SK-N-DZ (cell line): ENCODE measurements at places on chromosomes 13 and 19.

DNA sequence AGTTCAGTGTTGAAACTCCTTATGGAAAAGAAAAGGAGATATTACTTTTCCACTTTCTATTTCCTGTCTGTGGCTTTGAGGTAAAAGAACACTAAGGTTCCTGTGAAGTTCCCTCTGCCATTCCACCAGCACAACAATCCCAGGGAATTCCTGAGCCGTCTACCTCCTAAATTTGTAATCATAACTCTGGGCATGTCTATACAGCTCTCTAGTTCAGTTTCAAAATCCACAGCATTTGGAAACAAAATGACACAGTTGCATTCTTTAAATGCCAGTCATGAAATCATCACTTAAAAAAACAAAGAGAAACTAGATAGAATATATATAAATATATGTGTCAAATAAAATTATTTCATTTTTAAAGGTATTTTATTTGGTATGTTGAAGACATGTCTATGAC is 9.0 kb upstream of the THSD1 start:
- DNase-seq: no peak

DNA sequence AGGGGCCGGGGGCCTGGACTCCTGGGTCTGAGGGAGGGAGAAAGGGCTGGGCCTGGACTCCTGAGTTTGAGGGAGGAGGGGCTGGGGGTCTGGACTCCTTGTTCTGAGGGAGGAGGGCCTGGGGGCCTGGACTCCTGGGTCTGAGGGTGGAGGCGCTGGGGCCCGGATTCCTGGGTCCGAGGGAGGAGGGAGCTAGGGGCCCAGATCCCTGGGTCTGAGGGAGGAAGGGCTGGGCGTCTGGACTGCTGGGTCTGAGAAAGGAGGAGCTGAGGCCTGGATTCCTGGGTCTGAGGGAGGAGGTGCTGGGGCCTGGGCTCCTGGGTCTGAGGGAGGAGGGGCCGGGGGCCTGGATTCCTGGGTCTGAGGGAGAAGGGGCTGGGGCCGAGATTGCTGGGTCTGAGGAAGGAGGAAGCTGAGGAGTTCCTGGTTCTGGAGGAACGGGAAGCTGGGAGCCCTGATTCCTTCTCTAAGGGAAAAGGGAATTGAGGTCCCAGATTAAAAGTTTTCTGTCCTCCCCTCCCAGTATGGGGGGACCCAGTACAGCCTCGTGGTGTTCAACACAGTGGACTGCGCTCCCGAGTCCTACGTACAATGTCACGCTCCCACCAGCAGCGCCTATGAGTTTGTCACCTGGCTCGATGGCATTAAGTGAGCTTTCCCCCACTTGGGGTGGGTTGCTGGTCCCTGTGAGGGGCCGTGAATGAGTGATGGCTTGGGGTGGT is 721 bp downstream of the MED25 start:
- no peak for DNase-seq

GRCh38 chr13:21948769-21949474 is 278.0 kb downstream of the FGF9 start:
- DNase-seq: no peak

DNA sequence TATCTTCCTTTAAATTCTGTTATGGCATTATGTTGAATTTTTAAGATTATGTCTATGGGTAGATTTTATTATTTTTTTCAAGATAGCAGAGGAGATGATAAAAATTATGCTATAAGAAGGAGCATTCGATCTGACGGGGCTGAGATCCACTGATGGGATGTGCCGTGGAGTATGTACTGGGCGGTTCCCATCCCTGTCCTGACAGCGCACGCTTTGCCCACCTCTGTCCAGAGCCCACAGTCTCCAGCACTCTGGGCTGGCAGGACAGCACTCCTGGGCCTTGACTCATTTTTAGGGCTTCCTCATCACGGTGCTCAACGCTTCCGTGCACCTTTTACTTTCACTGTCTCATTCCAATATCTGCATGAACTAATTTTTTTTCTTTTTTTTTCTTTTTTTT is 235.5 kb downstream of the TEX29 start:
- DNase-seq: no peak

- DNase-seq: peak; percentile 73
Measured at GRCh38 chr19:50695251-50696093, 24.1 kb downstream of the SHANK1 start.

GRCh38 chr13:50152224-50152623 is 137.0 kb downstream of the KCNRG start:
- DNase-seq: no peak

DNA sequence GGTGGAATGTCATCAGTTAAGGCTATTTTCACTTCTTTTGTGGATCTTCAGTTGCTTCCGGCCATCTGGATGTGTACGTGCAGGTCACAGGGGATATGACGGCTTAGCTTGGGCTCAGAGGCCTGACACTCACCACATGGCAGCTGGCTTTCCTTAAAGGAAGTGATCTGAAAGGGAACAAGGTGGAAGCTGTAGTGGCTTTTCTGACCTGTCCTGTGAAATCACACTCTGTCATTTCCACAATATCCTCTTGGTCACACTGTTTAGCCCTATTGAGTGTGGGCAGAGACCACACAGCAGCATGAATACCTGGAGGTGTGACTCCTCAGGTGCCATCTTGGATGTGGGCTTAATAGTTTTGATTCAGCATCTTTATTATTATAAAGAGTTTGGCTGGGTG is 4.5 kb upstream of the BAX start:
- no peak for DNase-seq

DNA sequence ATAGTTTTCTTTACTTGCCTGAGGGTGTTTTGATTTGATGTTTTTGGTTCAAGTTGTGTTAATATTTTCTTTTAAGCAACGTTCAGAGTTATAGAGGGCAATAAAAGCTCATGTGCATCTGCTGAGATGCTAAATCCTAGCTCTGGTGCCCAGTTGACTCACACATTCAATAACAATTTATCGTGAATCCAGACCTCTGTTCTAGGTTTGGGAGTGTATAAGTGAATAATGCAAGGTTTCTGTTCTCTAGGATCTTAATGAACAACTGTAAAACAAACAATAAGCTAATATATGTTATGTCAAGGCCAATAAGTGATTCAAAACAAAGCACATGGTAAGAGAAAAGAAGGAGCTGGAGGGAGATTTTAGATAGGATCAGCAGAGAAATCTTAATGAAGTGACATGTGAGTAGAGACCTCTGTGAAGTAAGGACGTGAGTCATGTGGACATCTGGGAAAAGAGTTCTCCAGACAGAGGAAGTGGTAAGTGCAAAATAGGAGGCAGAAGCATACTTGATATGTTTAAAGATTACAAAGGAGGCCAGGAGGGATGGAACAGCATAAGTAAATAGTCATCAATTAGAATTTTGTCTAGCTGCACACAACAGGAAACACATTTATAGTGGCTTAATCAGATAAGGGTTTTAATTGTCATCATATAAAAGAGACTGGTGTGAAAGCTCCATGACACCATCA is 278.5 kb upstream of the HTR2A start:
- no peak for DNase-seq

DNA sequence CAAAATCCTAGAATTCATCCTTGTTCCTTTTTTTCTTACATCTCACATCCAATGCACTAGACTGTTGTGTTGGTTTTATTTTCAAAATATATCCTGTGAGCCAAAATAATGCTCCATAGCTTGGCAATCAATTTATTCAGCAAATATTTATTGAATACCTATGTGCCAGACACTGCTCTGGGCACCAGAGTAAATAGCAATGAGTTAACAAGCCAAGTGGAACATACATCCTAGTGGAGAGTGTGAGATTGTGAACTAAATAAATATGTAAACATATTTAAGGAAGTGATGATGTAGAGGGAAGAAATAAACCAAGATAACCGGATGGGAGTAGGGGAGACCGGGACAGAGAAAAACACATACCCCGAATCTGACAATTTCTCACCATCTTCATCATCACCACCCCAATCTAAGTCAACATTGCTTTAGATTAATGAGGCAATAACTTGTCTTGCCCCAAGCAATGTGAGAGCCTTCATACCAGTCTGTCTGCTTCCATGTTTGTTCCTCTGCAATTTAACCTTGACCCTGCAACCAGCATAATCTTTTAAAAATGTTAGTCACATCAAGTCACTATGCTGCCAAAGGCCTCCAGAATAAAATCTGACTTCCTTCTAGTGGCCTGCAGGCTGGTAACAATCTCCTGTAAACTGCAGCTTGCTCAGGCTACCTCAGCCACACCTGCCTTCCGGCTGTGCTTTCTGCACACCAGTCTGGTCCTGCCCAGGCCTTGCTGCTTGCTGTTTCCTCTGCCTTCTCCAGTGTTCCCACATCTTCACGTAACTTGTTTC is 199.2 kb downstream of the DLEU7 start:
- DNase-seq: no peak

DNA sequence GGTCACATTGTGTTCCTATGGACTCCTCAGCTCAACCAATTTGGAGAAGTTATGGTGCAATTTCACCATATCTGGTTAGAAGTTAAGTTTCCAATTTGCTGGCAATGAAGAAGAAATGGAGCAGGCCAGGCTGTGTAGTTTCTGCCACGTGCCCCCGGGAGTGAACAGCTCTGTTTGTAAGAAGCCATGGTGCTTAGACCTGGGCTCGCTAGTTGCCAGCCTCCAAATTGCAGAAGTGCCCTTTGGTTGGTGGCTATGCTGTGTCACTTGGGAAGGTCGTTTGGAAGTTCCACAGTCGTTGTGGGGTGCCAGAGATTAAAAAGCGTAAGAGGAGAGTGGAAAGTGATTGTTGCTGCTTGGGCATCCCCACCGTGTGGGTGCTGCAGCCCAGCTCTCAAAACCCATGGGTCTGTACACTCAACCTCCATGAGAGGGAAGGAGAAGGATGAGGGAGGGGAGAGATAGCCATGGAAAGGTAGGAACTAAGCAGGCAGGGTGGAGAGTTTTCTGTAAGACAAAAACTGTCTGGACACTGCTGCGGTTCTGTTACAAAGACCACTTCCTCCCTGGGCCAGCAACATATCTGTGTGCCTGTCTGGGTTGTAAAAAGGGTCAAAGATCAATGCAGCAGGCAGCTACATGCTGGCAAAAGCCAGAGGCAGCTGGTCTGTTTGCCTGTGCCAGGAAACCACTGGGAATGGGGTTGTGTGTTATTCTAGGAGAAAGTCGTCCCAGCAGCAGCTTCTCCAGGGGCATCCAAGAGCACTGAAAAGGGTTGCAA is 10.8 kb downstream of the ALOX5AP start:
- DNase-seq: no peak

DNA sequence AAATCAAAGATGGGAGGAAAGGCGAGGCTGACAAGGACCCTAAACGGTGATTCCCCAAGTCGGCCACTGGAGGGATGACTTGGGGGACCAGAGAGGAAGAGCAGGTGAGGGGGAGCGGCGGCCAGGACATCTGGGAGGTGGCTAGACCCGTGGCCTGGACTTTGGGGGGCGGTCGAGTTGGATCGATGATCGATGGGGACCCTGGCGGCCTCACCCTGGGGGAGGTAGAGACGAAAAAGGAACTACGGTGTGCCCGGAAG is 7.7 kb upstream of the CIRBP start:
- peak; percentile 63 for DNase-seq

DNA sequence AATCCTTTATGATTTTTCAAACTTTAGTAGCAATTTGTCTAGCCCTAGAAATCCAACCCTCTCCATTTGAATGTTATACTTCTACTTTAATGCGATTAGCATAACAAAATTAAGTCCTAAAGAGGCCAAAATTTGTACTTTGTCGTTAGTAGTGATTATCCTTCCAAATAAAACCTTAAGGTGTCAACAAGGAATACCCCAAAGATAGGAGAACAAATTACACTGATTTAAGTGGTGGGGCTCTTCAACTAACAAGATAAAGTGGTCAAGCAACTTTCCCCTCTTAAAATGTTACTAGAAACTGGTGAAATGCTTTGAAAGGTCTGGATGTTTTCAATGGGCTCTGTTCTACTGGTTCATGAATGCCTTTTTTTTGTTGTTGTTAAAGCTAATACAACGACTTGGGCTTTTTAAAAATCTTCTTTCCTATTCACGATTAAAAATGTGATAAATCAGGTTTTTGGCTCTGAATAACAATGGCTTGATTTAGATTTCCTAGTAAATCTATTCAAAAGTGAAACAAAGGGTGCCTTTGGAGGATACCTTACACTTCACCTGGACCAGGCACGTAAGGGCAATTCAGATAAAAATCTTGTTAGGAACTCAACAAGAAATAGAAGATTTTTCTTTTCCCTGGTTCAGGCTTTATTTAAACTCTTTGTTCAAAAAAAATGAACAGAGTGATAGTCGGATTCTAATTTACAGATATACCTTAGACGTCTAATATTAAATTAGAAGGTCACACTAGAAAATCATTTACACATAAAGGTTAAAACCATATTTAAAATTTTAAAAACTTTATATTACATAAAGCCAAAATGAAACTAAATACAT is 3.1 kb downstream of the SOX21 start:
- no peak for DNase-seq

DNA sequence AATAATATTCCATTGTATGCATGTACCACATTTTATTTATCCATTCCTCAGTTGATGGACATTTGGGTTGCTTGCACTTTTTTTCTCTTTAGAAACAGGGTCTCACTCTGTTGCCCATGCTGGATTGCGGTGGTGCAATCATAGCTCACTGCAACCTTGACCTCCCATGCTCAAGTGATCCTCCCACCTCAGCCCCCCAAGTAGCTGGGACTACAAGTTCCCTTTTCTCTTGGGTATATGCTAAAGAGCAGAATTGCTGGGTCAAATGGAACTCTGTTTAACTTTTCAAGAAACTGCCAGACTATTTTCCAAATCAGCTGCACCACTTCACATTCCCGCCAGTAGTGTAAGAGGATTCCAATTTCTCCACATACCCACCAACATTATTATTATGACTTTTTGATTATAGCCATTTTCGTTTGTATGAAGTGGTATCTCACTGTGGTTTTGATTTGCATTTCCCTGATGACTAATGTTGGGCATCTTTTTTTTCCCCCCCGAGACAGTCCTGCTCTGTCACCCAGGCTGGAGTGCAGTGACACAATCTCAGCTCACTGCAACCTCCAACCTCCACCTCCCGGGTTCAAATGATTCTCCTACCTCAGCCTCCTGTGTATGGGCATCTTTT is 7.6 kb upstream of the IPO5 start:
- no peak for DNase-seq

GRCh38 chr13:76812206-76812897 is 73.9 kb downstream of the KCTD12 start:
- peak; percentile 69 for DNase-seq

GRCh38 chr13:110216398-110217041 is 90.4 kb downstream of the COL4A1 start:
- no peak for DNase-seq

GRCh38 chr19:1766800-1767352 is 13.6 kb downstream of the ONECUT3 start:
- no peak for DNase-seq
